Stimulated activated CD8-positive, alpha-beta memory T cell treated with anti-CD3 and anti-CD28 coated beads, Interleukin-15, amount 100 ng/mL, for 48 hours (primary cell): ENCODE measurements at places on chromosomes 2 and 18.

DNA sequence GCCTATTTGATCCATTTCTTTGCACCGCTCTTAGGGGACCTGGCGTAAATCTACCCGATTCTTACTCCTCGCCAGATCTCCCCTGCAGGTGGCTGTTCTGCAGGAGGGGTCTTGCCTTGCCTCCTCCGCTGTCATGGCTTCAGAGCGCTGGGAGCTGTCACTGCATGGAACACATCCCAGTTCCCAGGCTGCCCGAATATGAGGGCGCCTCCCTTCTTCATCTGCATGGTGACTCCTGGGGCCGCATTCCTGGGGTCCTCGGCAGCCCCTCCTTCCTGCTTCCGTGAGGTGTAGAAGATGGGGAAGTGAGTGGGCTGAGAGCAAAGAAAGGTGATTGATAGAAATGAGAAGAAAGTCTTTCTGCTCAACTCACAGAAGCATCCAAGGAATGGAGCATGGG lies 27.3 kb upstream of the COPS8 start:
- DNase-seq: no peak

DNA sequence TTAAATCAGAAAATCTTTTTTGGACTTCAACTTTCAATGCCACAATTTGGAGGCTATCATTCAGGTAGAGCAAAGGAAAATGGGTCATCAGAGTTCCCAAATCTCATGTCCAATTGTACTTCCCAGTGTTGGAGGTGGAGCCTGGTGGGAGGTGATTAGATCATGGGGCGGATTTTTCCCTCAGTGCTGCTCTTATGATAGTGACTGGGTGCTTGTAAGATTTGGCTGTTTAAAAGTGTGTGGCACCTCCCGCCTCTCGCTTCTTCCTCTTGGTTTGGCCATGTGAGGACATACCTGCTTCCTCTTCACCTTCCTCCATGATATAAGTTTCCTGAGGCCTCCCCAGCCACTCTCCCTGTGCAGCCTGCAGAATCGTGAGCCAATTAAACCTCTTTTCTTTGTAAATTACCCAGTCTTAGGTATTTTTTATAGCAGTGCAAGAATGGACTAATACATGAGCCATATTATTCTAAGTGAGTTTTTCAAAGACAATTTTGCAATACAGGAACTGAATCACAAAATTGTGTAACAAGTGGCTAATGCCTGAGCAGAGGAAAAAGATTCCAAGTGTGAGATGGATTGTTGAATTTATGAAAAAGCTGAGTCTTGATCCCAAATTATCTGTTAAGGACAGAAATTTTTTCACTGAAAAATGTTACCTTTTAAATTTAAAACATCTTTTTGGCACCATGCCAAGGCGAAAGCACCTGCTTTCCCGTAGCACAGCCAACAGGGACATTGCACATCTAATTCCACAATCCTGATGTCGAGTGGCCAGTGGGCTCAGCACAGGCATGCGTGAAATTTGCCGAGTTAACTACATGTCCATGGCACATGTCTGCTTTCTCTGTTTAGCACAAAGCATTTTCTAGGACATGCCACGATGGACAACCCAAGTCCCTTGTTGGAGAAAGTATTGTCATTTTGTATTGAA lies 150.9 kb downstream of the COL6A3 start:
- DNase-seq: no peak

DNA sequence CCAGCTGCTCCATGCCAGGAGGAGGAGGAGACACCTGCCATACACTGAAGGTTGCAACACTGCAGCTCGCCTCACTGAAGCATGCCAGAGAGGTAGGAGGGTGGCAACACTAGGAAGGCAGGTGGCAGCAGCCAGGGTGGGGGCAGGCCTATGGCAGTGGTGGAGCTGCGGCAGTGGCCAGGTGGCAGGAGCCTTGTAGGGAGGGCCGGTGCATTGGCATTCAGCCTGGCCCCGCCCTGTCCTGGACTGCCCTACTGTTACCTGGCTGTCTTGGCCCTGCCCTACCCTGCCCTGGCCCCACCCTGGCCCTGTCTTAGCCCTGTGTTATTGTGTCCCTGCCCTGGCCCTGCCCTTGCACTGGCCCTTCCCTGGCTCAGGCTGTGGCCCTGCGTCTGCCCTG lies 7.4 kb upstream of the ANKRD62 start:
- DNase-seq: no peak

DNA sequence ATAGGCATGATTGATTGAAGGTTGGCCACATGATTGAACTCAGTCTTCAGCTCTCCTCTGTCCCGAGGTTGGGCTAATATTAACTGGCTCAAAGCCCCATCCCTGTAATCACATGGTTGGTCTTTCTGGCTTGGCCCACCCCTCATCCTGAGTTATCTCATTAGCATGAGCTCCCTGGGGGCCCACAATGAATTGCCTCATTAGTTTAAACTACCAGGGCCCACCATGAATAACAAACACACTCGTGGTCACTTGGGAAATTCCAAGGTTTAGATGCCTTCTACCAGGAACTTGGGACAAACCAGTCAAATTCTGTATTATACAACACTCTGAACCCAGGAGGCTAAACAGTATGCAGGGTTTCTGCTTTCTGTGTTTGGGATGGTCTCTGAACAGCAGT lies 121.7 kb upstream of the B3GNT2 start:
- DNase-seq: no peak

DNA sequence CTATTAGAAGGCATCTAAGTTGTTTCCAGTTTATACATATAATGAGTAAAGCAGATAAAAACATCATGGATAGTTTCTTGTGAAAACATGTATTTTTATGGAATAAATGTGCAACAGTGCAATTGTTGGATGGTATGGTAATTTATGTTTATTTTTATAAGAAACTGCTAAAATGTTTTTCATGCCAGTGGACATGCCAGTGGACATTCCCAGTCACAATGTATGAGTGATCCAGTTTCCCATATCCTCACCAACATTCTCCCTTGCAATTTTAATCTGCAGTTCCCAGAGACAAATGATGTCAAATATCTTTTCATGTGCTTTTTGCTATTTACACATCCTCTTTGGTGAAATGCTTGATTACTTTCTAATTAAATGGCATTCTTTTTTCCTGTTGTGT lies 818.6 kb downstream of the SUCLG1 start:
- no peak for DNase-seq

DNA sequence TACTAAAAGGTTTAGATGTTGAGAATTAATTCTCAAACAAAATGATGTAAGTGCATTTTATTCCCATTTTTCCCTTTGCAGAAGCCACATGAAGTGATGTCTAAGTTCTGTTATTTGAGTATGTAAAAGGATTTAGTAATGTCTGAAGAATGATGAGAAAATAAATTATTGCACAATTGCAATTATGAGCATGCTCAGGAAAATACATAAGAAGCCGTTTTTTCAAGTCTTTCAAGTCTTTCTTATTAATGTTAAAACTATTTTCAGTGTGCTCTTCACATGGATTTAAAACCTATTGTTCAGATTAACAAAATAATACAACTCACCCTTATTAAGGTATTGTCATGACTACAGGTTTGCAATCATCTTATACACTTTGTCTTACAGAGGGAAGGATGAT lies 331.4 kb upstream of the NETO1 start:
- no peak for DNase-seq

DNA sequence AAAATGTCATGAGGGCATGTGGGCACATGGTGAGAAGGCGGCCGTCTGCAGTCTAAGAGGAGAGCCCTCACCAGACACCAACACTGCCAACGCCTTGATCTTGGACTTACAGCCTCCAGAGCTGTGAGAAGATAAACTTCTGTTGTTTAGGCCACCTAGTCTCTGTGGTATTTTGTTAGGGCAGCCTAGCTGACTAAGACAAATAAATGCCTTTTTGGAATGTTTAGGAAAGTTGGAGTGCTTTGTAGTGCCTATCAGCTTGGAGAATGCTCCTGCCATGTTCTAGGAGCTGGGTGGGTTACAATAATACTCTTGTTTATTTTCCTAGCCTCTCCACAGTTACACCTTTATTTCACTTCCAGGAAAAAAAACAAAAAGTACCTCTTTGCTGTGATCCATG lies 92.0 kb downstream of the SPP2 start:
- DNase-seq: no peak

DNA sequence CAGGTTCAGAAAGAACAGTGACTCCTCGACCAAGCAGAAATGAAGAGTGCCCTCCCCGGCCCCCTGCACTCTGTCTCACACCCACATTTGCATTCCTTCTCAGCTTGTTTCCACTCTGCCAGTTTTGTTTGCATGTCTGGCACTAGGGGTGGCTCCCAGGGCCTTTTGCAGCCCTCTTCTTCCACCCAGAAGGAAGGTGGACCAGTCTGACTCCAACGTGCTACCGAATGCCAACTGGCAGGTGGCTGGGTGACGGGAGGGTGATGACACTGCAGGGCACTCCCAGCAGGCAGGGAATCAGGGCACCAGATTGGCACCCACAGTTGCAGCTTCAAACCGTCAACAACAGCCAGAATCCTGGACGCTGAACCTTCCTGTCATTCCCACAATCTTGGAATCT lies 371.1 kb downstream of the TXNL1 start:
- DNase-seq: no peak

GRCh38 chr18:45156946-45157345 lies 458.3 kb upstream of the SLC14A2 start:
- DNase-seq: no peak

DNA sequence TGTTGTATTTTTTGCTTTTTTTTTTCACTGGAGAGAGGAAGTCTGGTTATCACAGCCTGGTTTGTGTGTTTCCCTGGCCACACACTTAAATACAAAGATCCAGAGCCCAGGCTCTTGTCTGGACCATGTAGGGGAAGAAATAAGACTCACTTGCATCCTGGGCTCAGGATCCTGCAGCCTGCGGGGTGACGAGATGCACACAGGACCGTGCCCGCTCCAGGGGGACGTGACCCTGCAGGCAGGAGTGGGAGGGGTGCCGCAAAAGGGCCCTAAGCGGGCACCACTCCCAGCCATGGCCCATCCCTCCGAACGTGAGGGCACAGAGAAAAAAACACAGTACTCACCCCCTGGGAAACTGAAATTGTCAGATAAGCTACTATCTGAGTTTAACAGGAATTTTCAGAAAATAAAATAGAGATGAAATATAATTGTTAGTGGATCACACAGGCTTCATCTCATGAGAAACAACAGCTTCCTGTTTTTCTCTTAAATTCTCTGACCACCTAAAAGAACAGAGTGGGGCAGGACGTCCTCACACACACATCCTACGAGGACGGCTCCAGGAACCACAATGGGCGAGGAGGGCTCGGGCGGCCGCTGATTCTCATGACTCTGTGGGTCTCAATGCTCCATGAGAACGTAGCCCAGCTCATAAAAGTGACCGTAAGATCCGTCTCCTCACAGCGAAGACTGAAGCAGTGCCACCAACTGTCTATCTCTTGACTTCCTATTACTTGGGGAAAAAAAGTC lies 142.6 kb upstream of the ALKAL2 start:
- no peak for DNase-seq

DNA sequence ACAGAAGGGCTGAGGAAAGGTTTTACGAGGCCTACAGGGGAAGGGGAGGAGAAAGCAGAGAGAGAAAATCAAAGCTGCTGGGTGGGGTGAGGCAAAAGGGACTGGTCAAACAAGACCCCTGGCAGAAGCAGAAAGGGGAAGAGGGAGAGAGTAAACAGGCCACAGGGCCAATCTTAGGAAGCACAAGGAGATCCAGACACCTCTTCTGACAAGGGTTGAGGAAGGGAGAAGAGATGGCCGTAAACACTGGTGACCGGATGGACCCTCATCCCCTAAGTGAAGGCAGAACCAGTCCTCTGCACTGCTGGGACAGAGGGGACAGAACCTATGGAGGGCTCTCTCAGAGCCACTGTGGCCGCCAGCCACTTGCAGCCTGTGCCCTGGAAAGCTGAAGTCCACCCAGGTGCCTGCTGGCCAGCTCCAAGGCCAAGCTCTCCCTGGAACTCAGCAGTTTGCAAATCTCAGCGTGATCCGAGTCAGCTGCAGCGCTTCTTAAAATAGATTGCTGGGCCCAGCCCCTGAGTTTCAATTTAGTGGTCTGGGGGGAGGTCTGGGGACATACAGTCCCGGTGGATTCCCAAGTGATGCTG lies 108.8 kb downstream of the TMEM163 start:
- no peak for DNase-seq

- no peak for DNase-seq
These were observed 446 bp upstream of the EFHD1 start for GRCh38 chr2:232632904-232633412.

- no peak for DNase-seq
These were observed 1009.4 kb upstream of the CELF4 start for GRCh38 chr18:38575023-38575422.

- DNase-seq: no peak
These were observed 140.0 kb downstream of the SEPTIN10 start for GRCh38 chr2:109473616-109474318.

DNA sequence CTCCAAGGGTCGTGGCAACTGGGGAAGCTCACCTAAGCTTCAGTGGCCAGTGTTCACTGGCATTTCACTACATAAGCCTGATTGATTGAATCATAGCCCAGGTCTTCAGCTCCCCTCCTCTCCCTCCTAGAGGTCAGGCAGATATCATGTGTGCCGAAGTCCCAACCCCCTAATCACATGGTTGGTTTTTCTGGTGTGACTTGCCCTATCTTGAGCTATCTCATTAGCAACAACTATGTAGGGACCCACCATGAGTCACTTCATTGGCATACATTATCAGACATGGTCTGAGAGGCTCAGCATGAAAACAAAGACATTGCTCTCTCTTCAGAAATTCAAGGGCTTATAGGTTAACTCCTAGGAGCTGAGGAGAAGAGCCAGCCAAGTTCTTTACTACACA lies 76.8 kb downstream of the LYPD1 start:
- DNase-seq: no peak

- DNase-seq: no peak
These were observed 47.8 kb upstream of the CAVIN2 start for GRCh38 chr2:191894681-191895147.

GRCh38 chr2:145484448-145485097 lies 964.7 kb upstream of the ZEB2 start:
- DNase-seq: no peak

- no peak for DNase-seq
These were observed 259.3 kb downstream of the SOX11 start for GRCh38 chr2:5951471-5951870.

- no peak for DNase-seq
These were observed 657.1 kb upstream of the SOX11 start for GRCh38 chr2:5035057-5035488.

- DNase-seq: no peak
These were observed 116.2 kb downstream of the METTL8 start for GRCh38 chr2:171317492-171318125.

GRCh38 chr2:236642584-236643291 lies 73.1 kb downstream of the ACKR3 start:
- no peak for DNase-seq

- no peak for DNase-seq
These were observed 561.9 kb upstream of the ID2 start for GRCh38 chr2:8119782-8120505.

GRCh38 chr2:54565551-54565950 lies 109.4 kb downstream of the SPTBN1 start:
- no peak for DNase-seq

- DNase-seq: no peak
These were observed 66.0 kb upstream of the HDAC4 start for GRCh38 chr2:239466755-239467271.

DNA sequence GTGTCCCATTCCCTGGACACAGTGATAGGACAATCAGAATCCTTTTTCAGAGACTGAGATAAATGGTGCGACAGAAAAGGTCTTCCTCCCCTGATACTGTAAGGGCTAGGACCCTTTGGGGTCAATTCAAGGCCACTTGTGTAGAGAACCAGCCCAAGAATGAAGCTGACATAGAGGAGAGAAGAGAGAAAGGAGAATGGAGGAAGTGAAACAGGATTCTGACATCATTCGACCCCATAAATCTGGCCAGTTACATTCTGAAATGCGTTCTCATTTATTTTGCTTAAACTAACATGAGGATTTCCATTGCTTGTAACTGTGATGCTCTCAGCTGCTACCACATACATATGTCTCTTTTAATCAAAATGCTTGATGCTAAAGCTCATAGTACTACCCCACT lies 148.1 kb downstream of the TMEM163 start:
- no peak for DNase-seq
